CD8-positive, alpha-beta memory T cell (primary cell): ENCODE measurements at places on chromosomes 2 and 18. TPM values are rescaled to one million over a fixed set of nuclear protein-coding genes. Genes with fewer than 3 reads are reported as not detected.

DNA sequence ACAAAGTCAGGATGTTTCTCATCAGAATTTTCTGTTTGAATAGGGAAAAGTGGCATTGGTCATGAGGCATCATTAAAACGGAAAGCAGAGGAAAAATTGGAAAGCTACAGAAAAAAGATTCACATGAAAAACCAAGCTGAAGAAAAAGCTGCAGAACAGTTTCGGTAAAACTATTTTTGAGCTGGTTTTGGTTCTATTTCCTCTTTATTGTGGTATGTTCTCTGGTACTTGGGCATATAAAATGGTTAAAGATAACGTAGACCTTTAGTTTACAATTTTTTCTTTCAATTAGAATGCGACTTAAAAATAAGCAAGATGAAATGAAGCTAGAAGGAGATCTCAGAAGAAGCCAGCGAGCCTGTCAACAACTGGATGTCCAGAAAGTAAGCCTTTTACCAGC, 7.6 kb downstream of the GPATCH11 start:
- H3K27me3 ChIP-seq: no peaks in the 10 kb centered on the region
- H3K36me3 ChIP-seq: peaks cover 25% of the 10 kb centered on the region
- H3K4me3 ChIP-seq: no peak overlapping the region
- H3K27ac ChIP-seq: no peak overlapping the region

- no peaks in the 10 kb centered on the region for H3K4me1 ChIP-seq
- H3K4me3 ChIP-seq: no peak overlapping the region
- DNase-seq: no peak
- no peaks in the 10 kb centered on the region for H3K36me3 ChIP-seq
- no peak overlapping the region for H3K27ac ChIP-seq
Measured at GRCh38 chr2:195390686-195391321, 266.2 kb upstream of the SLC39A10 start.

DNA sequence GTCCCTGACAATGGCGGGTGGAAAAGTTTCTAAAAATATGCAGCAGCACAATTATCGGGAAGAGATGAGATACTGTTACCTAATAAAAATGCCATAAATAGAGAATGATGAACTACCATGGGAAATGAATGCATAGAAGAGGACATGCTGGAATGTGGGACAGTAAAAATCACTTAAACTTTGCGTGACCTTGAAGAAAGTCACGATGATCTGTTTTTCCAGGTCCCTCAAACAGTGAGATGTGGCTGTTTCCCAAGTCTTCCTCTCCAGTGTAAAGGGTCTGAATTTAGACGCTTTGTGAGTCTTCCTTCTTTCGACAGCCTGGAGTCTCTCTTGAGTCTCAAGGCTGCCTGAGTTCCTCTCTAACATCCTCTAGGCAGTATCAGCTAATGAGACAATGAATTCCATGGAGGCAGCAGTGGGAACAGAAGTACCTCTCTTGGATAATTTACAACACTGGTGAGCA, 1.4 kb downstream of the CLUL1 start:
- H3K27ac ChIP-seq: no peak overlapping the region
- H3K4me1 ChIP-seq: peaks cover 5% of the 10 kb centered on the region

GRCh38 chr2:236943841-236944513, 141.7 kb upstream of the COPS8 start:
- no peak for DNase-seq
- H3K27ac ChIP-seq: no peak overlapping the region
- H3K36me3 ChIP-seq: no peaks in the 10 kb centered on the region
- no peaks in the 10 kb centered on the region for H3K4me1 ChIP-seq
- no peaks in the 10 kb centered on the region for H3K27me3 ChIP-seq
- no peak overlapping the region for H3K4me3 ChIP-seq

DNA sequence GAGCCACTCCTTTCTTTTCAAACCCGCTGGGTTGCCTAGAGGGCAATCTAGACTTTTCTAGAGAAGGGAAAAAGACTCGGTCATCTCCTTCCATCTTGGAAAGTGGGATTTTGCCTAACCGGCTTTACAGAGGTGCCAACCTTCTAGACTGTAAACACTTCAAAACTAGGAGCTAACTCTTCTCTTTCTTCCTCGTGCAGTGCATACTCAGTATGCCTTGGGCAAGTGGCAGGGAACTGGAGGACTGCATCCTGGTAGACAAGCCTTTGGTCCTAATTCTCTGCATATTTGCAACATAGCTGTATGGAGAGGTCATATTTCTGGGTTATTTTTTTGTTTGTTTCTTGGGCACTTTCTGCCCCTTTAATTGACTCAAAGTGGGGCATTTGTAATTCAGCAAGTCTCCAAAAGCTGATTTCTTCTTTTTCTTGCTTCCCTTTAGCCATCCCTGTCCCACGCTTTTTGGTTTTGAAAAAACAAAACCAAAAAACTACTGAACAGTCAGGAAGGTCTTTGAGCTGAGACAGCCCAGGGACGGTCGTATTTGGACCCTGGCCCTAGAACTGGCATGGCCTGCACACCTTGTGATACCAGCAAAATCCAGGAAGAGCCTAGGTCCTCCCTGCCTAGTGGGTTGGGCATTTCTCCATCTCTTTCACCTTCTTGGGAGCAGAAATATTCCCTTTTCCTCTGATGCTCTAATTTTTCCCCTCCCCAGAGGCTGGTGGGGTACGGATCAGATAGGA, 5.8 kb upstream of the GATA6 start:
- H3K36me3 ChIP-seq: no peaks in the 10 kb centered on the region
- H3K4me3 ChIP-seq: no peak overlapping the region
- H3K27me3 ChIP-seq: peaks cover 50% of the 10 kb centered on the region

- no peak overlapping the region for H3K4me3 ChIP-seq
- DNase-seq: no peak
- H3K27ac ChIP-seq: peak overlapping the region; percentile 33
- H3K4me1 ChIP-seq: no peaks in the 10 kb centered on the region
Measured at GRCh38 chr2:42928692-42929545, 136.5 kb upstream of the HAAO start.

DNA sequence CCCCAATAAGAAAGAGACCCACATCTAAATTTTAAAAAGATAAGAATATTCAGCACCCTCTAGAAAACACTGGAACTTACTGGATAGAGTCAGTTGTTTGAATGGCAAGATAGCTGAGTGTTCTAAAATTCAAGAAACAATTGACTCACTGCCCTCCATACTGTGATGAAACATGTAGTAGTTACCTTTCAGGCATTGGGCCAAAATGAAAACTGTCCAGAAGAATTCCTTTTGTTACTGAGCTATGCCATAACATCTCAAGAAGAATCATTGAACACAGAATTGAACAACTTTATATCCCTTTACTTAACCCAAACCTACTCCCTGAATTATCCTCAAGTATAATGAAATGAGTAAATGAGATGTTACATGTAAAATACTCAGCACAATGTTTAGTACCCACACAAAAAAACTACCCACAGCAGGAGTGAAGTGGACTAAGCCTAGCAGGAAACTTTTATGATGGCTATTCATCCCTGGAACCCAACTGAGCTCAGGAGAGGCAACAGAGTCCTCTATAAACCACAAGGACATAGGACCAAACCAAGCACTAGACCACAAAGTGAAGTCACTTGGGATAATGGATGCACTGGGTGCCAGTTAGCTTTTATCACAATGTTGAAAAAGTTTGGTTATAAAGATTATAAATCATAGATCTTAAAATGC, 32.7 kb downstream of the RBM43 start:
- DNase-seq: no peak
- H3K27me3 ChIP-seq: peaks cover 3% of the 10 kb centered on the region
- H3K4me3 ChIP-seq: no peak overlapping the region
- H3K4me1 ChIP-seq: no peaks in the 10 kb centered on the region
- H3K27ac ChIP-seq: no peak overlapping the region
- H3K36me3 ChIP-seq: no peaks in the 10 kb centered on the region

GRCh38 chr2:109375131-109375561, 238.6 kb downstream of the SEPTIN10 start:
- no peaks in the 10 kb centered on the region for H3K36me3 ChIP-seq
- no peak for DNase-seq
- no peak overlapping the region for H3K27ac ChIP-seq
- no peaks in the 10 kb centered on the region for H3K27me3 ChIP-seq
- H3K4me3 ChIP-seq: no peak overlapping the region

DNA sequence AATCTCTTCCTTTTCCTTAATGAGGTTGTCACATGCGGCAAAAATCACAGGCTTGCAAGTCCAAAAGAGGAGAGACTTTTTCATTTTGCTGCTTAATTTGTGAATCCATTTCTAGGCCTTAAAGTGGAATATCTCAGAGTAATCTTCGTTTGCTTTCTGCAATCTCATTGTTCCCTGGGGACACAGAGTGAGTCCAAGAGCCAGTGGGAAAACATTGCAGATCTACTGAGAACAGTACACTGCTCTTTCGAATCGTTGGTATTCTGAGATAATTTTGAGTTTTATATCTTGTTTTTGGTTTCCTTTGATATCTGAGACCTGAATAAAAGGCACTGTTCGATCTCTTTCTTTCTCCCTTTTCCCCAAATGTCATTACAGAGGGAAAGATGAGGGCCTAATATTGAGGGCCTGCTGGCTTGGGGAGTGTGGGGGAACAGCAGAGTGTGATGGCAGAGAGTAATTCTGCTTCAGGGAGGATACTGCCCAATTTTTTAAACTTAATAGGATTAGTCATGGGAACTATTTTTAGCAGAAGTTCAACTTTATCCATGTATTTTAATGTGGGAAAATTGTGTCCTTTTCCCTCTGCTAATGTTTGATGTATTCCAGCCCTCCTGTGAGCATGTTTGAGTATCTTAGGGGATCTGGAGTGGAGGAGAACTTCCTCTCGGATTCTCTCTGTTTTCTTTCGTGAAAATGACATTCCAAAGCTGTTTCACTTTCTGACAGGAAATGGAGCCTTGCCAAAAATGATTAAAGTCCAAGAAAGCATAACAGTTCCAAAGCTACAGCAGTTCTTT, 418.2 kb upstream of the ZEB2 start:
- DNase-seq: no peak
- H3K4me1 ChIP-seq: no peaks in the 10 kb centered on the region
- H3K27ac ChIP-seq: no peak overlapping the region
- no peak overlapping the region for H3K4me3 ChIP-seq
- no peaks in the 10 kb centered on the region for H3K27me3 ChIP-seq

DNA sequence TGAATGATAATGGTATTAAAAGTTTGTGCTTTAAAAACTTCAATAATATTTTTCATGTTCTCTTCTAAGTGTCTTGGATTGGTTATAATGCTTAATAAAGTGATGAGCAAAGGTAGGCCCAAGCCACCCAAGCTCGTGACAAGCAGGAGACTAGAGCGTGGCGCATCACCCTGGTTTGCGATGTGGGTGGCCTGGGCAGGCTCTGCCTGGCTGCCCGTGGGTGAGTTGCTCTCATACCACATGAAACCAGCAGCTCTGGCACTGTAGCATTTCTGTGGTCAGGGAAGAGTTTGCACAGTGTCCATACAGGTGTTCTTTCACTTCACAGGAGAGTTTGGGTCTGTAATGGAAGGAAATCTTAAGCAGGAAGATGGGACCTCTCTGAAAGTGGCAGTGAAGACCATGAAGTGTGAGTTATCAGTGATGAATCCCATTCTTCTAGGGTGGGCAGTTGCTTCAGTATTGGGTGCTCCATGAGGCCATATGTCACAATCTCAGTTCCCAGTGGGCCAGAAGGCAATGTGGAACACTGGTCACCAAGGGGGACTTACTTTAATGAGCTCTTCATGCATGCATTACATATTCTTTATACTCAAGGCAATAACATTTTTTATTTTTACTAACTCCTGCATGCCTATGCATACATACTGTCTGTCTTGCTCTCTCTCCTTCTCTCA, 51.4 kb upstream of the TMEM87B start:
- H3K36me3 ChIP-seq: no peaks in the 10 kb centered on the region
- H3K4me1 ChIP-seq: no peaks in the 10 kb centered on the region
- DNase-seq: no peak
- H3K27me3 ChIP-seq: no peaks in the 10 kb centered on the region

DNA sequence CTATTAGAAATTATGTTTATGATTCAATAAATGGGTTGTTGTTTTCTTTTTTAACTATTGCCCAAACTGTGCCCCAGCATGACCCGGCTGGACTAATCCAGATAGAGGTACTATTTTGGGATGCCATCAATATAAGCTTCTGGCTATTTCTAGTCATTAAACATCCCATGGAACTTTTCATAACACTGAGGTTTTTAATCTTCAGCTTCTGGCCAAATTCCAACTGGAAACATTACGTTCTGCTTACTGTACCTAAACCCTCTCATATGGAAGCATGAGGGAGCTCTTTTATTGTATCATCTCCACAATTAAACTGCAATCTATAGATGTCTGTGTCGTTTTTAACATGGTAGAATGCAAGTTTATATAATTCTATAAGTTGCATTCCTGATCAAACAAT, 674.7 kb downstream of the ARHGAP15 start:
- no peak for DNase-seq
- H3K4me1 ChIP-seq: no peaks in the 10 kb centered on the region
- H3K4me3 ChIP-seq: no peak overlapping the region
- H3K27me3 ChIP-seq: no peaks in the 10 kb centered on the region
- no peaks in the 10 kb centered on the region for H3K36me3 ChIP-seq

DNA sequence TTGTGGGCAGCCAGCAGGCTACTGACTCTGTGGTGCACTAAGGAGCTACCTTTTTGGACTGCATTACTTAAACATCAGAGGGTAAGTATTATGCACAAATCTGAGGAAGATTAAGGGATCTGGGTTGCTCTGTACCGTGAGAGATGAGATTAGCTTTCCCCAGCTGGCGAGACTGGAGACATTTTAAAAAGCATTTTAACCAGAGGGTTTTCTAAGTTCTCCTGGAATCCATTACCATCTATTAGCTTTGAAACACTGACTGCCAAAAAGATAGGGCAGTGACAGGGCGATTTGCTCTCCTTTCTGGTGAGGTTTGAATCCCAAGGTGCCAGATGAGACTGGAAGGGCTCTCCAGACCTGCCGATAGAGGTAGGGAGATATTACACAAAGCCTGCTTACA, 63.2 kb downstream of the LYPD6 start:
- no peaks in the 10 kb centered on the region for H3K36me3 ChIP-seq
- H3K4me1 ChIP-seq: no peaks in the 10 kb centered on the region
- no peak overlapping the region for H3K27ac ChIP-seq
- DNase-seq: no peak

DNA sequence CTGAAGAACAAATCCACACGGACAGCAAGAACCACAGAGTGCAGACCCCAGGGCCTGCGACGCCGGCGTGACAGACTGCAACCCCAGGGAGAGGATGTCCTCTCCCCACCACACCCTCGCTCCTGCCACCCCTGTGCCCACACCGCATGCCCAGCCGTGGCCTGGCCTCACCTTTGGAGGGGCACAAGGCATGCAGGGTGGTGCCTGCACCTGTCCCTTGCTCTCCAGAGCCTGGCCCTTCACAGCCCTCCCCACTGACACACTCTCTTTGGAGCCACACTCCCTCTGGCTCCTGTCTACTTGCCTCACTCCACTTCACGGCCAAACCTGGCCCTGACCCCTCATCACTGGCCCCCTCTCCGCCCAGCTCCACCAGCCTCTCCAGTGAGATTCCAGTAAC, 9.3 kb downstream of the THAP4 start:
- peaks cover 3% of the 10 kb centered on the region for H3K36me3 ChIP-seq
- H3K4me3 ChIP-seq: no peak overlapping the region
- H3K27me3 ChIP-seq: no peaks in the 10 kb centered on the region
- DNase-seq: no peak
- no peak overlapping the region for H3K27ac ChIP-seq

Gene RPRM
- total RNA-seq: not detected

Gene NOTO
- not detected for total RNA-seq

Gene TSPYL6
- not detected for total RNA-seq

Gene GALM
- total RNA-seq: 107 TPM
